Left lung (tissue), 14 donors: ENCODE measurements at places on chromosomes 16 and 17. TPM values are rescaled to one million over a fixed set of nuclear protein-coding genes. Genes with fewer than 3 reads are reported as not detected.
A peak's percentile ranks its signal among the peaks of the same experiment; 100 is the strongest.

The ZNF48 gene
- 8.6 TPM for polyA plus RNA-seq

The RPAIN gene
- polyA plus RNA-seq: 77.8 TPM

The CCDC144A gene
- 15.3 TPM for polyA plus RNA-seq

The TM4SF5 gene
- not detected for polyA plus RNA-seq

The TPSG1 gene
- 0.92 TPM for polyA plus RNA-seq

The RHBDF2 gene
- 10.8 TPM for polyA plus RNA-seq

The JPH3 gene
- polyA plus RNA-seq: 2.5 TPM

The CES2 gene
- polyA plus RNA-seq: 39.0 TPM

The BLMH gene
- 68.5 TPM for polyA plus RNA-seq

The DNAI2 gene
- polyA plus RNA-seq: 0.77 TPM

The CACNG4 gene
- 2.7 TPM for polyA plus RNA-seq

The FSCN2 gene
- polyA plus RNA-seq: 2.4 TPM

The KRTAP4-4 gene
- not detected for polyA plus RNA-seq

The FBRS gene
- polyA plus RNA-seq: 80.8 TPM

GRCh38 chr17:74950207-74950606 lies 14.5 kb downstream of the OTOP3 start:
- DNase-seq: no peak

GRCh38 chr17:79220713-79221291 lies 146.2 kb downstream of the ENGASE start:
- peak; percentile 75 for DNase-seq

DNA sequence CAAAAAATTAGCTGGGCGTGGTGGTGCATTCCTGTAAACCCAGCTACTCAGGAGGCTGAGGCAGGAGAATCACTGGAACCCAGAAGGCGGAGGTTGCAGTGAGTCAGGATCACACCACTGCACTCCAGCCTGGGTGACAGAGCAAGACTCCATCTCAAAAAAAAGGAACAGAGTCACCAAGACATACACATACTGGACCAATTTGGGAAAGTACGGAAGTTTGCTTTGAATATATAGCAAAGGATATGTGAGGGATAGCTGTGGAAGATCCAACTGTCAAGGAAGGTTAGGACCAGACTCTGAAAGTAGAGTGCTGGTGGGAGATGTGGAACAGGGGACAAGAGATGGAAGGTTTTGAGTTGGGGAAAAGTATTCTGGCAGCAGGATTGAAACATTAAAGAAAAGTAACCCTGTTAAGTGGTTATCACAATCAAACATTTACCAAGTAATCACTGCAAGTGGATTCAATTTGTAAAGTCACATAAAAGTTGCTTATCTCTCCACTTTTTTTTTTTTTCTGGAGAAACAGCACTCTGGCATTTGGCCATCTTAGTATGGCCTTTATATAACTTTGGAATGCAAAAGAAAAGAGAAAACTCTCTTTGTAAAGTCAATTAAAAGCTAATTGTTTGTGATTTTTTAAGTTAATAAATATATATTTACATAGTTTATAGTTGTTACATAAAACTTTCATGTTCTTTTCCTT lies 259.4 kb upstream of the TBX2 start:
- DNase-seq: no peak

GRCh38 chr17:34565713-34566112 lies 13.7 kb upstream of the TMEM132E start:
- no peak for DNase-seq

GRCh38 chr16:85159179-85159980 lies 47.1 kb upstream of the CIBAR2 start:
- DNase-seq: no peak

DNA sequence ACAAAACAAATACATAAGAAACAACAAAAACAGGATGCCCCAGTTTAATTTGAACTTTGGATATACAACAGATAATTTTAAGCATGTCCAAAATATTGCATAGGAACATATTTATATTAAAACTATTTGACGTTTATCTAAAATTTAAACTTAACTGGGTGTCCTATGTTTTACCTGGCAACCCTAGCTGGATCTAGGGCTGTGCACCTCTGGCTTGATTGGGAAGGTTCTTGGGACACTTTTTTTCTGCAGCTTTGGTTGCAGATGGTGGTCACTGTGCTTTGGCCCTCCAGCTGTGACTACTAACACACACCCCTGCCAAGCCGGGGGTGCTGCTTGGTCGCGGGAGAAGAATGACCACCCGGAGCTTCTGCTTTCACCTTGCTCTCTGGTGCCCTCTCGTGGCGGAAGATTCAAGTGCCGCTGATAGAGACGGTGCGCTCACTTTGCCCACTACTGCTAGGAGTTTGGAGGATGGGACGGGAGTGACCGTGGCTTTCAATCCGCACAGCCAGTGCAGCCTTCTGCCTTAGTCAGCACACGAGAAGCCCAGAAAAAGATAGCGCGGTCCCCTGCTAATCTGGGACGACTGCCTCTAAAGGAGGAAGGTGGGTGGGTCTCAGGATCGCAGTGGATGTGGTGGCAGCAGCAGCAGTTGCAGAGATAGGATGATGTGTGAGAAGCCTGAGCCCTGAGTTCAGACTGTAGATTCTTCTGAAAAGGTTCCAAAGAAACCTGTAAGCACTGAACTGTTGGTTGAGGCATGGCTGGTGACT lies 6.7 kb downstream of the SPACA3 start:
- DNase-seq: peak; percentile 83

DNA sequence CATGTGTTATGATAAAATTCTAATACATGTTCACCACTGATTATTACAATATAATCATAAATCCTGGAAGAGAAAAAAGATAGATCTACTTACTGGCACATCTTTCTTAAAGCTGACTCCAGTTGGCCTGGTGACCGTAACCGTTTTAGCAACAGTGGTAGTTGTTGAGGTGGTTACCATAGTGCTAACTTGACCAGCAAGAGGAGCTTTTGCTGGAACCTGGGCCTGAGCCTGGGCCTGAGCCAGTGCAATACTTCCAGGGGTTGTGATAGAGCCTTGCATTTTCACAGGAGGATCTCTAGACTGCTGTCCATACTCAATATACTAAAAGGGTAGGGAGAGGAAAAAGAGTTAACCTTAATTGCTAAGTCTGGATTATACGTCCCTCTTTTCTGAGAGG lies 36.2 kb downstream of the SETD6 start:
- peak; percentile 1 for DNase-seq

DNA sequence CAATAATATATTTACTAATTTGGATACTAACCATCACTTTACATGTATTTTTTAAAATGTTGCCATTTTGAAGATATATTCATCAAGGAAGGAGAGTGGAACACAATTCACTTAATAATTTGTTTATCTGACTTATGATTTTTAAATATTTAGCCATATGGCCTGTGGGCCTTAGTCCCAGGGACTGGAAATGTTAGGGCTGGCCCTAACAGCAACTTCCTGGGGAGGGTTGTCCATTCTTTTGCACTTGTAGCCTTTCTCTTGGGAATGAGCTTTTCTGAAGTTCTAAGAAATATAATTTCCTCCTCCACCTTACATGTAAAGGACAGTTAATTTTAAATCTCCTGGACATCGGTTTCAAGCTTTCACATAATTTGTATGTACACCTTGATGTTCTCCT lies 27.7 kb upstream of the WSB1 start:
- DNase-seq: no peak

- peak; percentile 63 for DNase-seq
These were observed 943 bp downstream of the CNTROB start for GRCh38 chr17:7932949-7933348.

DNA sequence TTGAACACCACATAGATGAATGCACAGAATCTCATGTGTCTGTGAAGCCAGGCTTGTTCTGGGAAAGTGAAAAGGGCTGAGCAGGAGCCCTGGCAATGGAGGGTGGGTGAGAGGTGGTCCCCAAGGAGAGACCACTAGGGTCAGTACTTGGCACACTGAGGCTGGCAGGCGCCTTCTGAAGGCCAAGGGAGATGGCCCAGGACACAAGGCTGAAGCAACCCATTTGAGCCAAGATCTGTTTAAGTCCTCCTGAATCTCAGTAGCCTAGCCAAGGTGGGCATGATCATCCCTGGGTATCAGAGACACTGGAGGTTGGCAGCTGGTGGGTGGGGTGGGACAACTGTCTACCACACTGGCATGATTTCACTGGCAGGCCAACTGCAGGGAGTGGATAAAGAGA lies 1741.2 kb downstream of the TP53TG3F start:
- DNase-seq: no peak

DNA sequence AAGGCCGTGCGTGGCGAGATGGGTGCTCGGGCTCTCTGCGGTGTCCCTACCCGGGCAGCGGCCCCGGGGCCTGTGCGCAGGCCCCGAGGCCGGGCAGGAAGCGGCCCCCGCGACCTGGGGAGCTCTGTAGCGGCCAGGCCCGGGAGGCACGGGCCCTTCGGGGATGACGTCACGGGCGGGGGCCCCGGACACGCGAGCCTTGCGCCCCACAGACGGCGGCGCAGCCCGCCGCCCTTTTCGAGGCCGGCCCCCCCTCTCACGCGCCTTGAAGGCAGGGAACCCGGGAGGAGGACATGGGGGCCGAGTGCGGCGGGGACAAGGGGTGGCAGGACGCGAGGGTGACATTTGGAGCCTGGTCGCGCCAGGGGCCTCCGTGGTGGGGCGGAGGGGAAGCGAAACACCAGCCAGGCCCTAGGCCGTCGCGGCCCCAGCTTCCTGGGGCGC lies 1.1 kb downstream of the RAI1 start:
- DNase-seq: peak; percentile 69

GRCh38 chr16:28053461-28053860 lies 10.1 kb downstream of the GSG1L start:
- no peak for DNase-seq

DNA sequence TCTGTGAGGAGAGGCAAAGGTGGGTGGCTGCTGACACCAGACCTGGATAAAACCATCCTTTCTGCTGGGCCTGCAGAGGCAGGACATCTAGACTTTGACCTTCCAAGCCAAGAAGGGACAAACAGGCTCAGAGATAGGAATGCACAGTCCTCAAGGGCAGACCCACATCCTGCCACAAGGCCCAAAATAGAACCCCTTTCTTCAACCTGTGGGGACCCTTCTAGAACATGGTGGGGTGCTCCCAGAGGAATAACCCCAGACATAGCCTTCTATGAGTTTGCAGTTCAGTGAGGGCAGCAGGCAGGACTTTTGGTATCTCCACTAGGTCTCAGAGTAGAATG lies 3.8 kb upstream of the CBFB start:
- no peak for DNase-seq

- DNase-seq: peak; percentile 6
These were observed 52.3 kb downstream of the MGAT5B start for GRCh38 chr17:76920364-76921139.

GRCh38 chr17:74145756-74146155 lies 57.7 kb upstream of the RPL38 start:
- no peak for DNase-seq

- no peak for DNase-seq
These were observed 317.6 kb downstream of the SEC14L1 start for GRCh38 chr17:77458202-77459017.
